Ovary (tissue), 10 donors: ENCODE measurements at places on chromosomes 5 and 9. TPM values are rescaled to one million over a fixed set of nuclear protein-coding genes. Genes with fewer than 3 reads are reported as not detected.

DNA sequence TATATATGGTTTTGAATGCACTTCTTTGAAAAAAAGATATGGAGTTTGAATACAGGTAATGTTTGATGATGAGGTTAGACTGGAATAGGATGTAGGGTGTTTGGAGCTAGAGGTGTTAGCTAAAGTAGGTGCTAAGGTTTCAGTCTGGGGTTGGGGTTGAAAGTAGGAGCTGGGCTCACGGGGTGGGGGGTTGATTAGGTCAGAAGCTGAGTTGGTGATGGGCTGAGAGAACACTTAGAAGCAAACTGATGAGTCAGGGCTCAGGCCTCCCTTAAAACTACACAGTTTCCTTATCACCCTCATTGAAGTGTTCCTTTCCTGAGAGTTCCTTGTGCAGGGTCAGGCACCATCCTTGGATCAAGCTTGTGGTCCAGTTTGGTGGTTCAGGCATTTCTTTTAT lies 308.8 kb upstream of the ADAMTS16 start:
- H3K27me3 ChIP-seq: no peaks in the 10 kb centered on the region
- no peak for DNase-seq
- no peak overlapping the region for H3K27ac ChIP-seq
- no peaks in the 10 kb centered on the region for H3K36me3 ChIP-seq
- H3K4me1 ChIP-seq: no peaks in the 10 kb centered on the region

KIF4B gene
- not detected for total RNA-seq

DELE1 gene
- total RNA-seq: 48.4 TPM

CCDC192 gene
- 0.26 TPM for total RNA-seq

DNA sequence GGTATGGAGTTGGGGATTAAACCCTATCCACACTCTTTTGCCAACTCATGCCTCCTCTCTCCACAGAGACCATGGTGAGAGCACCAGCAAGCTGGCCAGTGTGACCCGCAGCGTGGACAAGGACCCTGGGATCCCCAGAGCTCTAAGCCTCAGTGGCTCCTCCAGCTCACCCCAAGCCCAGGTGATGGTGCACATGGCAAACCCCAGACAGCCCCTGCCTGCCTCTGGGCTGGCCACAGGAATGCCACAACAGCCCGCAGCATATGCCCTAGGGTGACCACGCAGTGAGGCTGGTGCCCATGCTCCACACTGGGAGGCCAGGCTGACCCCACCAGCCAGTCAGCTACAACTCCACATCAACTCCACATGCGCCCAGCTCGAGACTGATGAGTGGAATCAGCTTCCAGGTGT lies 11.5 kb upstream of the CARD19 start:
- no peak overlapping the region for H3K4me3 ChIP-seq
- no peaks in the 10 kb centered on the region for H3K4me1 ChIP-seq
- H3K27me3 ChIP-seq: no peaks in the 10 kb centered on the region
- H3K36me3 ChIP-seq: no peaks in the 10 kb centered on the region
- peak; percentile 13 for DNase-seq

DNA sequence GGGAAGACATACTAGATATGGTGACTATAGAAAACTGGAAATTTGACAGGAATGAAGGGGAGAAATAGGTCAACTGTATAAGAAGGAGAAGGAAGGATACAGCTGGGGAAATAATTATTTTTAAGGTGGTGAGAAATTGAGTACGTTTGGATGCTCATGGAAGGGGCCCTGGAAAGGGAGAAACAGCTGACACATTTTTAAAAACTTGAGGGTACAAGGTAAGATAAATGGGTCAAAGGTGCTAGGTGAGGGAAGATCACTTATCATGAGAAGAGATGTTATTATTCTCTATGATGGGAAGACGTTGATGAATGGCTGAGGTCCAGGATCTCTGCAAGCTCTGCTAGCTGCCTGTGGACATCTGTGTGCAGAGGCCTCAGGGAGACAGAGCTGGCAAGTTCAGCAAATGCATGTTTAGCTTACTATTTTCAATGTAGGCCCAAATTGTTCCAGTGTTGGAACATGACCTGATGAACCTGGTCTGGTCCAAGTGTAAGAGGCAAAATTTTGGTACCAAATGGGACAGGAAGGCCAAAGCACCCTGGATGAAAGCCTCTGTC lies 181.7 kb downstream of the MTRR start:
- no peak for DNase-seq
- no peaks in the 10 kb centered on the region for H3K36me3 ChIP-seq
- no peak overlapping the region for H3K4me3 ChIP-seq
- no peaks in the 10 kb centered on the region for H3K27me3 ChIP-seq
- H3K4me1 ChIP-seq: no peaks in the 10 kb centered on the region

ACOT12 gene
- total RNA-seq: not detected

DNA sequence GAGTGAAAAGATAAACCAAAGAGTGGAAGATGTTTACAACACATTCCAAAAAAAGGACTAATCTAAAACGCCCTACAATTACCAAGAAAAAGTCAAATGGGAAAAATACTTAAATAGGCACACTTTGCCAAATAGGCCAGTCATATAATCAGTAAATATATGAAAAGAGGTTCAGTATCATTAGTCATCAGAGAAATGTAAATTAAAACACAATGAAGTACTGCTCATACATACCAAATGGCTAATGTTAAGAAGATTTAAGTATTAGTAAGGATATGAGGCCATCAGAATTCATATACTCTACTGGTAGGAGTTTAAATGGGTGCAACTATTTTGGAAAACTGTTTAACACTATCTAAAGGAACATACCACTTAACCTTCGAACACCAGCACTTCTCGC lies 47.6 kb downstream of the ZDHHC21 start:
- no peaks in the 10 kb centered on the region for H3K36me3 ChIP-seq
- no peak for DNase-seq
- no peak overlapping the region for H3K27ac ChIP-seq
- no peaks in the 10 kb centered on the region for H3K4me1 ChIP-seq

- H3K27ac ChIP-seq: peak overlapping the region; percentile 16
- DNase-seq: no peak
- H3K4me3 ChIP-seq: no peak overlapping the region
- no peaks in the 10 kb centered on the region for H3K36me3 ChIP-seq
- H3K27me3 ChIP-seq: no peaks in the 10 kb centered on the region
Measured at GRCh38 chr5:6791031-6791430, 77.8 kb downstream of the TENT4A start.

DNA sequence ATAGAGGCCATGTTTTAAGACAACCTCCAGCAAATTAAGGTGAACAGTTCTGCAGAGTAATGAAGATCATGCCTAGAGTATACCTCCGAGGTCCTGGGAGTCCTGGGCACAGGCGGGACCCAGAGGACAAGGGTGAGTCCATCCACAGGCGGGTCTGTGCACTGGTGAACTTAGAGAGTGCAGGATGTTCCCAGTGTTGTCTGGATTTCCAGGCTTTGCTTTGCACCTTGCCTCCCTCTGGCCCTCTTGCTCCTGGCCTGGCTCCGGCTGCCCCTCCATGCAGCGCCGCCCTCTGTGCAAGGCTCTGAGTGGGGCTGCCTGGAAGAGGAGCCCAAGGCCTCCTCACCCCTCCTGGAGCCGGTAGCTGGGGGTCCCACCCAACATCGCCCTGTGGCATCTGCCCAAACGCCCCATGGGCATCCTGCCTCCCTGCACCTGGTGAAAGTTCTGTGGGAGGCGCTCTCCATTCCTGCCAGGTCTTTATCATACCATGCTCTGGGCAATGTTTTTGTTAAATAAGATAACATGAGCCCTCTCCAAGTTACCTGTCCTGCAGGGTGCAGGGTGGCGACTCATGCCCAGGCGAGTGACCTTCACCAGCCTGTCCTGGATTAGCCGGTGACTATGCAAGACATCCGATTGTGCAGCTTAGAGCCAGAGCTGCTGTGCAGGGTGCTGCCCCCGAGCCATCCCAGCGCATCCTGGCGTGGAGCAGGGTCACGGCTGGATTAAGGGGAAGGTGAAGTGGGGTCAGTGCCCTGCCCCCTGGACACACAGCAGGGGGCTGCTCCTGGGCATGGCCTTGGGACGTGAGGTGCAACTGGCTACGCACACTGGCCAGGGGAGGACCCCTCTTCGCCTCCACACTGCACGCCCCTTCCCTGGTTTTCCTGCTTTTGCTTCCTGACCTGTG lies 41.3 kb upstream of the LPCAT1 start:
- H3K27me3 ChIP-seq: no peaks in the 10 kb centered on the region
- DNase-seq: no peak
- no peak overlapping the region for H3K4me3 ChIP-seq
- H3K36me3 ChIP-seq: no peaks in the 10 kb centered on the region

DNA sequence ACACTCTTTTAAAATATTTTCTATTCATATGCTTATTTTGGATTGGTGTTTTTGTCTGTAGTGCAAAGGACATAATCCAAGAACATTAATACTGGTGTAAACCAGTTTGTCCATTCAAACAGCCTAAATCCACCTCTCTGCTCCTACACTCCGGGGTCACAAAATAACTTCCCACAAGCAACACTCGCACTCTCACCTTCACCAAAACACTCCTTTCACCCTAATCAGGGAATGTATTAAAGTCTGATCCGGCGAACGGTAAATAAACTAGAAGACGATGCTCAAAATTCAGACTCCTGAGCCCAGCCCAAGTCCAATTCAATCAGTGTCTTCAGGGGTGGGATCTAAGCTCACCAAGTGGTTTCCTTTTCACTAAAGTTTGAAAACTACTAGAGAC lies 649 bp downstream of the AP3B1 start:
- peaks cover 2% of the 10 kb centered on the region for H3K4me1 ChIP-seq
- no peak overlapping the region for H3K27ac ChIP-seq
- no peak for DNase-seq
- H3K36me3 ChIP-seq: no peaks in the 10 kb centered on the region

DNA sequence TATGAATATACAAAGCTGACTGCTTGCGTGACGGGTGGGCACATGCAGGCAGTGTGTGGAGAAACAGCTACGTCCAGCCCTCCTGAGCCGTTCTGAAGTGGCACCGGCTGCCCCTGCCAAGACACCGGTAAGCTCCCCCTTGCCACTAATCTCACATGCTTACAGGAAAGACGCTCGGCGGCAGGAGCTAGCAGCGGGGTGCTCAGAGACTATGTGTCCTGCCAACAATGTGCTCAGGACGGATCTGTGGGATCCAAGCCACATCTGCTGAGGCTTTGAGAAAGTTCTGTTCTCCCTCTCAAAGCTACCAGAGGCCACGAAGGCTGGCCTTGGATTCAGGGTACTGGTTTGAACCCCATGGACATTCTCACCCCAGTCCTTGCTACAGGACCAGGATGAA lies 157.2 kb upstream of the PHYKPL start:
- H3K27ac ChIP-seq: no peak overlapping the region
- H3K27me3 ChIP-seq: no peaks in the 10 kb centered on the region
- no peaks in the 10 kb centered on the region for H3K4me1 ChIP-seq
- H3K36me3 ChIP-seq: no peaks in the 10 kb centered on the region
- DNase-seq: no peak
- no peak overlapping the region for H3K4me3 ChIP-seq

DNA sequence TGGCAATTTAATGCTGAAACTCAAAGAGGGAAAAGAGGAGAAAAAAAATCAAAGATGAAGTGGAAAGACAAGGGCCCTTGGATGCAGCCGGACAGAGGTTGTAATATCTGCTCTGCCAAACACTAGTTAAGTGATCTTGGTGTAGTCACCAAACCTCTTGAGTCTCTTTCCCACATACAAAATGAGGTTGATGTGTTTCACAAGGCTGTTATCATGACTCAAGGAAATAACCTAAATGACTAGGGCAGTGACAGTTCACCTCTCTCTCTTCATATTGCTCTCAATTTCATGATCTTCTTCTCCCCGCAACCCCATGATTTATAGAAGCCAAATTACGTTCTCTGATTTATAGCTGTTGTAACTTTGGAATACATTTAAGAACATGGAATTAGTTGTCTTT lies 44.9 kb downstream of the PIK3R1 start:
- no peak overlapping the region for H3K27ac ChIP-seq
- no peak for DNase-seq
- H3K4me1 ChIP-seq: peaks cover 23% of the 10 kb centered on the region
- H3K36me3 ChIP-seq: no peaks in the 10 kb centered on the region
- no peaks in the 10 kb centered on the region for H3K27me3 ChIP-seq

- no peak for DNase-seq
- H3K36me3 ChIP-seq: no peaks in the 10 kb centered on the region
- no peaks in the 10 kb centered on the region for H3K4me1 ChIP-seq
- no peak overlapping the region for H3K4me3 ChIP-seq
Measured at GRCh38 chr9:135822374-135822755, 85.0 kb downstream of the CAMSAP1 start.

DNA sequence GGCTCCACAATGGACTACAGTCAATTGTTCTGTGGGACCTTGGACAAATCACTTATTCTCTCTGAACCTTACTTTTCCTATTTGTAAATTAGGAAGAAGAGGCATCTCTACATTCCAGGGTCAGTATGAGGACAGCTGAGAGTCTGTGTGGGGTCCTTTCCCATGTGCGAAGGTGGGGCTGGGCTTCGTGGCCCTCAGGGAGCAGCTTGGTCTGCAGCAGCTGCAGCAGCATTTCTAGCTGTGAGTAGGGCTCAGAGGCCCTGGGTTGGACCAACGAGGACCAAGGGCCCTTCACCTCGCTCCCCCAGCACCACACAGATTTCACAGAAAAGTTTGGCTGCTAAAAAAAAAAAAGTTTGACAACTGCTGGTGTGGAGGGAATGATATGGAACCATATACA lies 9.4 kb upstream of the DDX41 start:
- no peak overlapping the region for H3K4me3 ChIP-seq
- H3K4me1 ChIP-seq: no peaks in the 10 kb centered on the region
- H3K27me3 ChIP-seq: no peaks in the 10 kb centered on the region
- no peaks in the 10 kb centered on the region for H3K36me3 ChIP-seq
- no peak overlapping the region for H3K27ac ChIP-seq

DNA sequence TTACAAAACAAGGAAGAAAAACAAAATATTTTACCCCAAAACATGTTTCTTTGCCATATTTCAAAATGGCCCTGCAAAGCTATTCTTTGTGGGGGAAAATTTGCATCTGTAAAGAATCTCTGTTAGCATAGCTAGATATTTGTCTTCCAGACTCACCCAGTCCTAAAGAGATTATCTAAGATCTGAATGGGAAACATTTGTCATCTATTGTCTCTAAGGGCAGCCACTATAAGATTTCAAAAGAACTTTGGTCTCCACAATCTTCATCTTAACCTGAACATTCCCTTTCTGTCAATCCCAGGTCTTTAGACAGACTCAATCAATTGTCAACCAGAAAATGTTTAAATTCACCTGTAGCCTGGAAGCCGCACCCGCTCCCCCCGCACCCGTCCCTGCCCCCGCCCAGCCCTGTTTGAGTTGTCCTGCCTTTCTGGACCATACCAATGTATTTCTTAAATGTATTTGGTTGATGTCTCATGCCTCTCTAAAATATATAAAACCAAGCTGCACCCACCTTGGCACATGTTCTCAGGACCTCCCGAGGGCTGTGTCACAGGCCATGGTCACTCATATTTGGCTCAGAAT lies 330.6 kb downstream of the RAB3C start:
- no peak overlapping the region for H3K4me3 ChIP-seq
- H3K4me1 ChIP-seq: no peaks in the 10 kb centered on the region
- no peak for DNase-seq
- H3K36me3 ChIP-seq: no peaks in the 10 kb centered on the region

F2RL2 gene
- total RNA-seq: 0.10 TPM

CEP72 gene
- total RNA-seq: 4.3 TPM

- peaks cover 16% of the 10 kb centered on the region for H3K4me1 ChIP-seq
- H3K4me3 ChIP-seq: no peak overlapping the region
- H3K27ac ChIP-seq: no peak overlapping the region
Measured at GRCh38 chr5:73940026-73940425, 314.0 kb downstream of the ARHGEF28 start.

CDK9 gene
- 119 TPM for total RNA-seq

GNA14 gene
- 5.9 TPM for total RNA-seq

GABBR2 gene
- not detected for total RNA-seq
